Suppressor macrophage (primary cell): ENCODE measurements at places on chromosomes 12 and 14.

DNA sequence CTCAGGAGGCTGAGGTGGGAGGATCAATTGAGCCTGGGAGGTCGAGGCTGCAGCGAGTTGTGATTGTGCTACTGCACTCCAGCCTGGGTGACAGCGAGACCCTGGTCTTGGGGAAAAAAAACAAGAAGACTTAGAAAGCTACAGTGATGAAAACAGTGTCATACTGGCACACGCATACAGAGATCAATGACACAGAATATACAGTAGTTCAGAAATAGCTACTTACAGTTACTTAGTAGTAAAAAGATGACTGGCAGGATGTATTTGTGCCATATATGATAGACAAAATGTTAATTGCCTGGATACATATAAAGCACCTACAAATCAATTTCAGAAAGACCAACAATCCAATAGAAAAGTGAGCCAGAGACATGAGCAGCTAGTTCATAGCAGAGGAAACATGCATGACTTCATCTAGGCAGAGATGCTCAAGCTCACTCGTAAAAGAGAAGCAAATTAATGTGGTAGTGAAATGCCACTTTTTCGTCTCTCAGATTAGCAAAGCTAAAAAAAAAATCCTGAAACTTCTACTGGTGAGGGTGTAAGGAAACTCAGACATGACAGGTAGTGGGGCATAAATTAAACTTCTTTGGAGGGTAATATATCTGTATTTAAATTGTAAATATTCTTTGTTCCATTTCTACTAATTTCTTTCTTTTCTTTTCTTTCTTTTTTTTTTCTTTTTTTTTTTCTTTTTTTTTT is 2.5 kb upstream of the ALDH2 start:
- DNase-seq: no peak

DNA sequence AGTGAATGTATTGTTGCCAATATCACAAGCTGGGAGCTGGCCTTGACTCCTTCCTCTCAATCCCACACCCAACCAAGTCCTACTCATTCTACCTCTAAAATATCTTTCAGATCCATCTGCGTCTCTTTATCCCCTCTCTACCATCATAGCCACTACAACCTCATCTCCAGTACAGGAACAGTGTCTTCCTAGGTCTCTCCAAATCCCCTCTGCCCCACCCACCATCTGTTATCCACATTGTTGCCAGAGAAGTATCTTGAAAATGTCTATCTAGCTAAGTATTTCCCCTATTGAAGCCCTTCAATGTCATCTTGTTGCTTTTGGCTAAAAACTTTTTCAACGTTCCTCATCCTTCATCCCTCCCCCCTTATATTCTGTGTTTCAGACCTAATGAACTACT is 244.7 kb downstream of the C12orf75 start:
- DNase-seq: no peak

DNA sequence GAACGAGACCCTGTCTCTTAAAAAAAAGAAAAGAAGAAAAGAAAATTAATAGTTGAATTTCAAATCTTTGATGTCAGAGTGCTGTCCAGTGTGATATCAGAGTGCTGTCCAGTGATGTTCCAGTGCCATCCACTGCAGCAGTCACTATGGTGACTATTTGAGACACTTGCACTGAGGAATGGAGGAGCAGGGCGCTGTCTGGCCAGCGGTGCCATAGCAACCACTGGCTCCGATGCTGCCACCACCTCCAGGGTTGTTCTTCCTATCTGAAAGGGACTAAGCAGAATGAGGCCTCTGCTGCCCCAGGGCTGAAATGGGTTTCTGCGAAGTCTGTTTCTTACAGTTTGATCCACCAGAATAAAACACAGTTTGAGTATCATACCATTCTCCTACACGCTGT is 272.9 kb downstream of the NUAK1 start:
- no peak for DNase-seq

- DNase-seq: no peak
Observed at GRCh38 chr12:65765436-65765813, 58.9 kb upstream of the HMGA2 start.

DNA sequence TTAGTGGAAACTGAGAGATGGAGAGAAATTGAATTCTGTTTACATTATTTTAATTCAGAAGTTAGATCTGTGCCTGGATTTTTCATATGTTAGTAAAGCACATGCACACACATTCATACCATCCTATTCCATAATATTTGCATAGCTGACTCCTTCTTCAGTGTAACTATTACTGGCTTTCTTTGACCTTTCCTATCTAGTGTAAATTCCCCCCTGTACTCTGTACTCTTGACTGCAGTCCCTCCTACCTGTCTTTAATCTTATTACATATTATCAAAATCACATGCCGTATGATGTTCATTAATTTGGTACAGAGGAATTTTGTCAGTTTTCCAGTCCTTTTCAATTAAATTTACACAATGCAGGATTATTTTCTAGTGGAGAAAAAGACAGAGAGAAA is 417.0 kb upstream of the SOX5 start:
- DNase-seq: no peak
